ENCODE measurements at places on chromosomes 2 and 18. TPM values are rescaled to one million over a fixed set of nuclear protein-coding genes. Genes with fewer than 3 reads are reported as not detected.

GRCh38 chr2:47054868-47055267 lies 100.2 kb downstream of the STPG4 start:
- no peak for DNase-seq

- no peak for DNase-seq
These were observed 16.3 kb upstream of the CCDC68 start for GRCh38 chr18:54975598-54975997.

APOB gene
- total RNA-seq, result 9.7 TPM

PTPRN gene
- total RNA-seq, result not detected

SLC30A3 gene
- total RNA-seq, result 9.4 TPM

RUFY4 gene
- not detected for total RNA-seq

CD8B gene
- 1.2 TPM for total RNA-seq

Measured in left ventricle myocardium superior (tissue), 1 donor.